Epithelial cell of prostate (primary cell): ENCODE measurements at places on chromosomes 4 and X.

GRCh38 chrX:118872102-118872566 is 48.5 kb downstream of the ZCCHC12 start:
- DNase-seq = peak; percentile 36

DNA sequence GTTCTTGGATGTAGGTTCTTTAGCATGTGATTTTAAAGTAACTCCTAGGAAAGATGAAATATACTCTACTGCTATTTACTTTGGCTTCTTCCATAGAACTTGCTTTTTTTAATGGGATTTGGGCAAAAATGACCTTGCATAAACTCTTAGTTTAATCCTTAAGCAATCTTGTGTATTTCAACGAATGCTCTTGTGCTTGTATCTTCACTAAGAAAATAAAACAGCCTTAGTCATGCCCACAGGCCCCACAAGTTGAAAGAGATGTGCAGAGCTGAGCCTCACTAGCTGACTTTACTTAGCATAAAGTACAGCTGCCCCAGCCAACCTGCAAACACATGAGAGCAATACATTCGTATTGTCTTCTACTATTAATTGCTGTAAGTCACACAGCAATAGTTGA is 1609.2 kb downstream of the STIM2 start:
- DNase-seq = no peak

DNA sequence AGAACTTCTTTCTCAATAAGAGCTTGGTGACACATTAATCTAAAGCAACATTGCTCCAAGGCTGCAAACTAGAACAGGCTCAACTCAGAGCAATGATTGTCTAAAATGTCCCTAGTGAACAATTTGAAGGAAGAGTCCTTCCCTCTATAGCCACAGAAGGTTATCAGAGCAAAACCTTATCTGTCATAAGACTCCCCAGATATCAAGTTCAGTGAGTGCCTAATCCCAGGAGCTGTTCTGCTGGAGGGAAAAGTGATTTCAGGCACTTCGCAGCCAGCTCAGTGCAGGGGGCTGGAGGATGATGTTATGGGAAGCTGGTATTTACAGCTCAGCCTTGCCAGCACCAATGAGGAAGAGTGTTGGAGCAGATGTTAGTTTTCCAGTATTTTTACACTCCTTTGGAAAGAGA is 497.5 kb downstream of the INPP4B start:
- no peak for DNase-seq

DNA sequence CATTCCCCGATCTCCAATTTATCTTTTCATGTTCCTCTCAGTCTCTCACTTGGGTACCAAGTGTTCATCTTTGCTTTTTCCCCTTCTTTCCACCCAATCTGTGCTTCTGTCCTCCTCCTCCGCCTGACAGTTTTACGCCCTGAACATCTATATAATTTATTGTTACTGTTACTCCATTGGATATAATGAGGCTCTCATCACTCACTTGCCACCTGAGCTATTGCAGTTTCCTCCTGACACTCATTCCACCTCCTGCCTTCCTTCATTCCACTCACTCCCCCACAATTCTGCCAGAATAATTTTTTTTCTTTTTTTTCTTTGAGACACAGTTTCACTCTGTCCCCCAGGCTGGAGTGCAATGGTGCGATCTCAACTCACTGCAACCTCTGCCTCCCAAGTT is 77.6 kb upstream of the SORBS2 start:
- DNase-seq = no peak

DNA sequence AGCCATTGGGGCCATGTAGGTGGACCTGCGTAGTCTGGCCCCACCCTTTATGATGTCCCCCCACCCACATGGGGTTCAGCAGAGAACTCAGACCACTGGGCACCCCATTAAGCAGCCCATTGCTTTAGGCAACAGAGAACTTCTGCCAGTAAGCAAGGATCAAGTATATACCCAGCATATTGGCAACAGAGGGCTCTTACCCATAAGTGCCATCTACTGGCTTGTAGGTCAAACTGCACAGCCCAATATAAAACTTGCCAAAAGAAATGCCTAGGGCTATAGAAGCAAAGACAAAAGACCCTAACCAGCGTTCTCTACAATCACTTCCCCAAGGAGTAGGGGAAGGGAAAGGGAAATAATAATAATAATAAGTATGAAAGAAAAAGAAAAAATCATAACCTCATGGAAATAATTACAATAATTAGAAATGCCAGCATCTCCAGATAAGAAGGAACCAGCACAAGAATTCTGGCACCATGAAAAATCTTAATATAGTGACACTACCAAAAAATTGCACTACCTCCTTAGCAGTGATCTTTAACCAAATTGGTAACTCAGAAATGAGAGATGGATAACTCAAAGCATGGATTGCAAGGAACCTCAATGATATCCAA is 1090.7 kb downstream of the FAT4 start:
- no peak for DNase-seq

DNA sequence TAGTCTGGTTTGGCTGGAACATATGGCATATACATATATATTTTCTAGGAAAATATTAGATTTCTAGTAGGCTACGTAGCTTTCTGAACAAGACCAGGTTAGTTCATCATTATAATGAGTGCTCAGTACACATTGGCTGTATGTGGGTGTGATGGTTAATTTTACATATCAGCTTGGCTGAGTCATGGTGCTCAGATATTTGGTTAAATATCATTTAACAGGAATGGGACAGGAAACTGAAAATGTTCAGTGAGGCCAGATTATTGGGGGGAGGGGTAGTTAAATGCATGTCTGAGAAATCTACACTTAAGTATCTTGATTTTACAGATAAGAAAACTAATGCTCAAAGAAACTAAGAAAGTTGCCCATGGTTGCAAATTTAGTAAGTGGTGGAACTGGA is 160.1 kb downstream of the RBMX2 start:
- no peak for DNase-seq

- DNase-seq = no peak
Measured at GRCh38 chr4:77194366-77194765, 37.4 kb downstream of the CCNG2 start.

DNA sequence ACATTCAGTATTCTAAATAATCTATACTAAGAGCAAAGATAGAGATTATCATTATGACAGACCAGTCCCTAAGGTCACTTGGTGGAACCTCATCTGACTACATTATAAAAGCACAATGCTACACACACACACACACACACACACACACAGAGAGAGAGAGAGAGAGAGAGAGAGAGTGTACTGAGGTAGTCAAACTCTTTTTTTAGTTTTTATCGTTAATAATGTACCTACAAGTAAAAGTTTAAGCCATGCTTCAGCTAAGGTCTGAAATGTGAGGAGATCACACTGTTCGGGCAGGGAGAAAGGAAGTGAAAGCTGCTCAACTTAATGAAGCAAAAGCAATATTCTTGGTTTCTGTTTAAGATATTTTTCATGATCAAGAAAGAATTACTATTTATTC is 75.8 kb upstream of the CCDC160 start:
- DNase-seq = no peak

DNA sequence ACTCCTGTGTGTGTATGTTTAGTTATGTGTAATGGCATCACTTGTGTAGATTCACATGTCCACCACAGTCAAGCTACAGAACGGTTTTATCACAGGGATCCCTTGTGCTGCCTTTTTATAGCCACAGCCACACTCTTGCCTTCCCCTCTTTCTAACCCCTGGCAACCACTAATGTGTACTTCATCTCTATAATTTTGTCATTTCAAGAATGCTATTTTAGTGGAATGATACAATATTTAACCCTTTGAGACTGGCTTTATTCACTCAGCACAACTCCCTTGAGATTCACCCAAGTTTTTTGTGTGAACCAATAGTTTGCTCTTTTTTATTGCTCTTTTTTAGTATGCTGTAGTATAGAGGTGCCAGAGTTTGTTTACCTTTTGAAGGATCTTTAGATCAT is 112.1 kb downstream of the CDKL5 start:
- DNase-seq = no peak

DNA sequence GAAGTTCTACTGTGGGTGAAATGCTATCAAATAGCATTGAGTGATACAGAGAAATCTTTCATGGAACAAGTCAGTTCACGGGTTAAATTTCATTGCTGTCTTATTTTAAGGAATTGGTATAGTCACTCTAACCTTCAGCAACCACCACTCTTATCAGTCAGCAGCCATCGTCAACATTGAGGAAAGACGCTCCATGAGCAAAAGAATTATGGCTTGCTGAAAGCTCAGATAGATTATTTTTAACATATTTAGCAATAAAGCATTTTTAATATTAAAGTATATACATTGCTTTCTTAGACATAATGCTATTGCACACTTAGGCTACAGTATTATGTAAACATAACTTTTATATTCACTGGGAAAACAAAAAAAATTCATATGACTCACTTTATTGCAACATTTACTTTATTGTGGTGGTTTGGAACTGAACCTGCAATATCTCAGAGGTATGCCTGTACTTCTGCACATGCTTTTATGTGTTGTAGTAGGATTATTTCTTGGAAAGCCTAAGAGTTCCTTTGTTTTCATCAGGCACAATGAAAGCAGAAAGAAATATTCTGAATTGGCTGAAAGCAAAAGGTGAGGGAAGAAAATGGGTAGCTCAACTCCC is 586.7 kb downstream of the GBA3 start:
- no peak for DNase-seq

DNA sequence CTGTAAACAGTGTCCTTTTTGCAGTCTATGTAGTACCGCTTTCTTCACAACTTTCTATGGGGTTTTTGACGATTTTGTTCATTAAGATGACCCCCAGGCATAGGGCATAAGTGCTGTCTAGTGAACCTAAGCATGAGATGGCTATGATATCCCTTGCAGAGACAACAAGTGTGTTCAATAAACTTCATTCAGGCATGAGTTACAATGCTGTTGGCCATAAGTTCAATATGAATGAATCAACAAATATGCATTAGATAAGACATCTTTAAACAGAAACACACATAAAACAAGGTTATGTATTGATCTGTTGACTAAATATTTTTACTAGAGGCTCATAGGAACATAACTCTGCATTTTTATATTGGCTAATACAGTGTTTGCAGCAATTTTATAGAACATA is 1322.0 kb downstream of the ARAP2 start:
- DNase-seq = no peak

DNA sequence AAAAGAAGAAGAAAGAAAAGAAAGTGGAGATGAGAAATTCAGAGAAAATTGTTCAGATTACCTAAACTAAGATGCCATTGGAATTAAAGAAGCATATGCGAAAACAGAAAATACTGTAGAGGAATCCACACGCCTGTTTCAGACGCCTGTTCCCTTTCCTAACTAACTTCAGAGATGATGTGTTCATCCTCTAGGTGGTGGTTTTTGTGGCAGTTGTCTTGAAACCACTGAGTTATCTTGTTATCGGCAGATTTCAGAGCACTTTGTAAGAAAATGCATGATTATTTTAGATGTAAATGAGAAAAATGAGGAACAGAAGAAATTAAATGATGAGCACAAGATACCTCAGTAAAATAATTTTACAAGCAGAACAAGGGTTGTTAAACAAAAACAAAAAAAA is 48.3 kb downstream of the FUNDC1 start:
- DNase-seq = no peak

DNA sequence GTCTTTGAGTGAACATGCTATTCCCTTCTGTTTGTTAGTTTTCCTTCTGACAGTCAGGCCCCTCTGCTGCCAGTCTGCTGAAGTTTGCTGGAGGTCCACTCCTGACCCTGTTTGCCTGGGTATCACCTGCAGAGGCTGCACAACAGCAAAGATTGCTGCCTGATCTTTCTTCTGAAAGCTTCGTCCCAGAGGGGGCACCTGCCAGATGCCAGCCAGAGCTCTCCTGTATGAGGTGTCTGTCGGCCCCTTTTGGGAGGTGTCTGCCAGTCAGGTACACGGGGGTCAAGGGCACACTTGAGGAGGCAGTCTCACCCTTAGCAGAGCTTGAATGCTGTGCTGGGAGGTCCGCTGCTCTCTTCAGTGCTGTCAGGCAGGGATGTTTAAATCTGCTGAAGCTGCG is 456.9 kb upstream of the HTR2C start:
- no peak for DNase-seq

GRCh38 chr4:137866671-137867070 is 334.4 kb upstream of the PCDH18 start:
- DNase-seq = no peak

DNA sequence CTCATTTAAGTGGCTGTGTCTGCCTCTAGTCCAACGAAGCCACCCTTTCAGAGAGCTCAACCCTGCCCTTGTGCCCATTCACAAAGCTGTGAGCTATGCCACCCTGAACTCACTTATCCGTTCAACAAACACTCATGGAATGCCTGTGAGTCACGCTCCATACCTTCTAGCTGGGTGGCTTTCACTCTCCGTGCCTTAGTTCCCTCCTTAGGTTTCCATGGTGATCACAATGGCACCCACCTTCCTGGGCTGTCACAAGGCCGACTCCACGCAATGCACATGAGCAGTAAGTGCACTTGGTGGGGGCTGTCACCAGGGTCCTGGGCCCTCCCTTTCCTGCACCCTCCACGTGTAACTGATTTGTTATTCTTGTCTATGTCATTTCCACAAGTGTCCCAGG is 37.2 kb upstream of the PPP2R2C start:
- DNase-seq = no peak

DNA sequence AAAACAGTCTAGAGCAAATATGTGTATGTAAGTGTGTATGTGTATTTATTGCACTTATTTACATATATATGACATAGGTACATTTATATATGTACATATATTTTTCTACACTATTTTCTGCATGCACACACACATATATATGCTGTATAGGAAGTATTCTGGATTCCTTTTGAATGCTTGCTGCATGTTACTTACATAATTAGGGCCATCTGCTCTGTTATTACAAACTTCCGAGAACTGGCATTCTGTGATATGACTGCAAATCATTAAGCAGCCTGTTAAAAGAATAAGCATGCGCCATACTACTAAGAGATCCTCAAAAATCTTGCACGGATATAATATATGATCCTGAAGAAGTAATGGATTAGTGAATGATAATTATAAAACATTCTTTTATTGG is 1157.6 kb upstream of the TENM3 start:
- DNase-seq = no peak

GRCh38 chrX:136616987-136617685 is 30.8 kb upstream of the CD40LG start:
- no peak for DNase-seq

- no peak for DNase-seq
Measured at GRCh38 chrX:129233786-129234185, 289.5 kb downstream of the SMARCA1 start.

- DNase-seq = no peak
Measured at GRCh38 chr4:136355970-136356369, 1176.3 kb downstream of the PCDH18 start.

GRCh38 chrX:42269186-42269585 is 345.8 kb upstream of the CASK start:
- no peak for DNase-seq

- DNase-seq = no peak
Measured at GRCh38 chr4:10226756-10227155, 110.2 kb upstream of the WDR1 start.

GRCh38 chr4:31365006-31365690 is 645.0 kb downstream of the PCDH7 start:
- DNase-seq = no peak
